ENCODE measurements at places on chromosomes 6 and 20.
A peak's percentile ranks its signal among the peaks of the same experiment; 100 is the strongest.

DNA sequence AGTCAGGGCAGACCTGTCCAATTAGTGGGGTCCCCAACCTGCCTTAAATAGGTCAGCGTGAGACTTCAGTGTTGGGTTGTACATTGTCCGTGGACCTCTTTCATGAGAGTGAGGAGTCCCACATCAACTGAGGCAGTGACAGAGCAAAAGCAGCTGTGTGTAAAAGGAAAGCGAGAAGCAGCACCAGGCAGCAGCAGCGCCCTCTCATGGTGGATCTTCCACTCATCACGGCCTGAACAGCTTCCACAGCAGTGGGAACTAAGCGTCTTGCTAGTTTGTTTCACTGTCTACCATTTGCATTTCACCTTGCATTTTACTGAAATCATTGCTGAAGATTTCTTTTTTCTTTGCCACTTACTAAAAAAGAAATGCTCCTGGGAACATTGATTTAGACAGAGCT, 333.8 kb downstream of the PKHD1 start:
- no peak for DNase-seq

GRCh38 chr20:10864076-10864672, 190.4 kb upstream of the JAG1 start:
- no peak for DNase-seq

DNA sequence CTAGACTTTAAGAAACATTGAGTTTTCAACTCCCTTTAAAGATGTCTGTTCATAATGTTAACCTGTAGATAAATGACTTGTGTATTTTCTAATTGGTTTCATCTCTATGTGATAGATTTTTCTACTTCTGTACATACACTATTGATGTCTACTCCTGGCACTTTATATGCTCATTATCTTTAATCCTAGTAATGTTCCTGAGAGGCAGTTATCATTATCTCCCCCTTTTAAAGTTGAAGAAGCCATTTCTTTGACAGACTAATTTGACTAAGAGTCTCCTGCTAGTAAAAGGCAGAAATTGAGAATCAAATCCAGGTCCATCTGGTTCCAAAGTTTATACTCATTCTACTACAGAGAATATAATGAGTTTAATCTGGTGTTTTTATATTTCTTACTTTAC, 137.2 kb upstream of the SAMD5 start:
- DNase-seq = no peak

- peak; percentile 18 for DNase-seq
Observed at GRCh38 chr6:103002282-103002681, 1608.8 kb downstream of the GRIK2 start.

- no peak for DNase-seq
Observed at GRCh38 chr6:167529444-167530335, 204.8 kb downstream of the TTLL2 start.

GRCh38 chr6:143647191-143647590, 30.6 kb upstream of the PHACTR2 start:
- no peak for DNase-seq

- DNase-seq = no peak
Observed at GRCh38 chr20:37939701-37940560, 37.0 kb downstream of the VSTM2L start.

DNA sequence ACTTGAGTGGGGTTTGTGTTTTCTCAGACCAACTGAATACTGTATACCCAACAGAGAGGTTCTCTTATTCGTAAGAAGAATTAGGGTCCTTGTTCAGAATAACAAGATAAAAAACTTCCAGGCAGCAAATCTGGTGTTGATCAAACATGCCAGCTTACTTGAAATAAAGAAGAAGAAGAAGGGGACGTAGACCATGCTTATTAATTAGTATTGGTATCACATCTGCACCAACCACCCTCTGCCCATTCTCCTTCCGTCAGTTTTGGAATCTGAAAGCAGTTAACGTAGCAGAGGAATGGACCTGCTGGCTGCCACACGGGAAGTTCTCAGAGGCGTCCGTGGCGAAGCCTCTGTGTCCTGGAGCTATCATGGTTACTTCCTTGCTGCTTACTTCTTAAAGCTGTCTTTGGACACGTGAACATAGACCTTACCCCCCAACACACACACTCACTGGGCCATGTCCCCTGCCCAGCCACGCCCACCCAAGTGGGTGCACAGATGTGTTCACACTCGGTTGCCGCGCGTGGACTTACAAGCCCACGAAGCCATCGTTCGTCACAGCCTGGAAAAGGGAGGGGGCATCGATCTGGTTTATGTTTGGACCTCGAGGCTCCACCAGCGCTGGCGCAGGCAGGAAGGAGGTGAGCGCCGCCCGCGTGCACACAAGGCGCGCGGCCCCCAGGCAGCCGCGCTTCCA, 4.1 kb upstream of the DLL1 start:
- DNase-seq = no peak

DNA sequence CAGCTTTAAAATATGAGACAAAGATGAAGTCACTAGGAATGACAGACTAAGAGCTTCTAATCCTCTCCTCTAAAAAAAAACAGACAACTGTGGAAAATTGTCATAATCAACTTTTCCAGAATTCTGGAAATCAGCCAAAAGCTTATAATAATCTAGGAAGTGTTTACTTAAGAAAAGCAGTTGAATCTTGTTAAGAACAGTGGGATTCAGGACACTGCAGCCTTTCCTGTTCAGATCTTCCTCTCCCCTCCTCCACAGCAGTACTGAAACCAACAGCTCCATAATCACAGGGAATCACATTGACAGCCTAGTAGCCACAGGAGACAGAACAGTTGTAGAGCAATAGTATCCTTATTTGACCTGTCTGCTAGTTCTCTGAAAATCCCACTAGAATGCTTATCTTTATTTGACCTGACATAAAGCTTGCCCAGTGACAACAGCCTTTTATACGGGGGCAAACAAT, 41.6 kb downstream of the IBTK start:
- DNase-seq = no peak

GRCh38 chr20:33664085-33664761, 2.1 kb downstream of the C20orf144 start:
- no peak for DNase-seq

GRCh38 chr20:42255821-42256220, 637.6 kb upstream of the CHD6 start:
- no peak for DNase-seq

DNA sequence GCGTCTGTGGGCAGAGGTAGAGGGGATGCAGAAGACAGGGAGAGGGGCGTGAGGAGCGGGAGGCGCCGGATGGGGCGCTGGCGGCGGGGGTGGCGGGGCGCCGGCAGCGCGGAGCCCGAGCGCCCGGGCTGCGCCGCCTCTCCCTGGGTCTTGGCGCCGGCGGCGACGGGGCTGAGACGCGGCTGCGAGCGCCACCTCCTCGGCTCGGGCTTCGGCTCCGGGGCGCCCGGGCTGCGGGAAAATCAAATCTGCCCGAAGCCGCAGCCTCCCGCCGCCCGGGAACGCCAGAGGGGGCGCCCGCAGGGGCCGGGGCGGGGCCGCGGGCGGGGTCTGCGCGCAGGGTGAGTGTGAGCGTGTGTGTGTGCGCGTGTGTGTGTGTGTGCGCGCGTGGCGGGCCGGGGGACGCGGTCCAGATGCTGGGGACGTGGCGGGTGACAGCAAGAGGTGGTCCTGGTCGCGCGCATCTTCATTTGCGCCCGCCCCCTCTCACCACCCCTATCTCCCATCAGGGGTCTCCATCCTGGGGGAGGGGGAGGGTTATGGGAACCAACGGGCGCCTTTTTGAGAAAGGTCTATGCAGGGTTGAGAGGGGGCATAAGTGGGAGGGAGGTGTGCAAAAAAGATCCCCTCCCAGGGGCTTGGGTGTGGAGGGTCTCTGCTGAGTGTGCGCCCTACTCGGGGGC, 646 bp upstream of the CPNE5 start:
- DNase-seq = no peak

GRCh38 chr20:45725134-45725533, 3.0 kb downstream of the SPINT4 start:
- no peak for DNase-seq

- no peak for DNase-seq
Observed at GRCh38 chr6:29925727-29926412, 16.5 kb upstream of the HLA-A start.

DNA sequence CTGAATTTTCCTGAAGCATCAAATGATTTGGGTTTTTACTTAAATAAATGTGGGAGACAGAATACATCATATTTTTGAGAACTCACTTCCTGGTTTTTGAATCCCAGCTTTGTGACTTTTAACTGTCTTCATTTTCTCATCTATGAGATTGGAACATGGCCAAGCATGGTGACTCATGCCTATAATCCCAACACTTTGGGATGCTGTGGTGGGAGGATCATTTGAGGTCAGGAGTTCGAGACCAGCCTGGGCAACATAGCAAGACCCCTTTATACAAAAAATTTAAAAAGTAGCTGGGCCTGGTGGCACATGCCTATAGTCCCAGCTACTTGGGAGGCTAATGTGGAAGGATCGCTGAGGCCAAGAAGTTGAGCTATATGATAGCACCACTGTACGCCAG, 122.3 kb downstream of the QKI start:
- no peak for DNase-seq

- no peak for DNase-seq
Observed at GRCh38 chr6:32298632-32299336, 72.9 kb downstream of the TSBP1 start.

- peak; percentile 15 for DNase-seq
Observed at GRCh38 chr6:122726649-122727048, 52.9 kb upstream of the FABP7 start.

DNA sequence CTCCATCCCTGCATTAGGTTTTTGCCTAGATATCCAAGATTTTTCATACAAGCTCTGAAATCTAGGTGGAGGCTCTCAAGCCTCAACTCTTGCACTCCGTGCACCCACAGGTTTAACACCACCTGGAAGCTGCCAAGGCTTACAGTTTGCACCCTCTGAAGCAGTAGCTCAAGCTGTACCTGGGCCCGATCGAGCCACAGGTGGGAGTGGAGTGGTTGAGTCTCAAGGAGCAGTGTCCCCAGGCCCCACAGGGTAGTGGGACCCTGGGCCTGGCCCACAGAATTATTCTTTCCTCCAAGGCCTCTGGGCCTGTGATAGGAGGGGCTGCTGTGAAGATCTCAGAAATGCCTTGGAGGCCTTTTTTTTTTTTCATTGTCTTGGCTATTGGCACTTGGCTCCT, 973.5 kb upstream of the MAP3K7 start:
- DNase-seq = no peak
